GM06990 (cell line): ENCODE measurements at places on chromosomes 5 and 9.

DNA sequence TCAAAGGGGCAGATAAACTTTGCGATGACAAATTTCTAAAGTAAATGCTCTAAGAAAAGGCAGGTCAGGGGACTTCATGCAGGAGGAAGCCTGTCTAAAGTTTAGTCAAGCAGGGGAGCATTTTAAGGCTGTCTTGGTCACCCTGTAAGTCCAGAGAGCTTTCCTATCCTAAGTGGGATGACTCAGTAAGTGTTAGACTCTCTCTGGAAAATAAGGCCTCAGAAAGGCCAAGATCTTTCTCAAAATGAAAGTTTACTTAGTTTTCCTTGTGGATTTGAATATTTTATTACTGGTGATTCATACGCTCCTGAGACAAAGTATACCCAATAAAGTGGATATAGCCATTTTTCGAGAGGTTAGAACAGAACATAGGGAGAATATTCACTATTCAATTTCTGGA, 806.9 kb upstream of the CDH9 start:
- no peak for DNase-seq

DNA sequence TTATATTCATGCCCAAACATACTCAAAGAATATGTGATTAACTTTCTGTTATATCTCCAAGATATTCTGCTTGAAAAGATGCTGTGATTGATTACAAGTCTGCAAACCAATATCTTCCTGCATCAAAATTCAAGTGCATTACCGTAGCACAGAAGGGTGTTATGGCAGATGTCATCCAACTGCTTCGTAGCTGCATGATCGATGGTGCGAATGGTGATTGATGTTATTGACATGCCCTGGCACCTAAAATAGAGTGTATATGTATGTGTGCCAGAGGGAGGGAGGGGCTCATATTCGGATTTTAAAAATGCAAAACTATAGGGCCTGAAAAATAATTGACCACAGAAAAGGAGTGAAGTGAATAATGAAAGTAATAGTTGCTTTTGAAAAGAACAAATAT, 882.1 kb upstream of the NUDT12 start:
- no peak for DNase-seq

DNA sequence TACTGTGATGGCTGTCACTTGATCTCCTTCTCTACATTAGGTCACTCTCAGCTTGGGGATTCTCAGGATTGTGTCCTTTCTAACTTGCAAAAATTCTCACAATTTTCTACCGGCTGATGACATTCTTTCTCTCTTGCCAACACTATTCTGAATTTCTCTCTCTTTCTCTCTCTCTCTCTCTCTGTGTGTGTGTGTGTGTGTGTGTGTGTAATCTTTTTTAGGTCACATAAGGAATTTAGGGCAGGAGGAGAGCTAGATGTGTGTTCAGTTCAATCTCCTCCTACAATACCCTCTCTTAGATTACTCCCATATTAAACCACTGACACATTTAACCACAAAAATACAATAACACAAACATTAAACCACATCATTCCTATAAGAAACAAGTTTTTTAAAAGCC, 242.3 kb upstream of the NREP start:
- DNase-seq = no peak

- peak; percentile 76 for DNase-seq
These were observed 18.3 kb upstream of the PHYHD1 start for GRCh38 chr9:128902351-128903078.

GRCh38 chr5:133274597-133274935, 222.8 kb downstream of the HSPA4 start:
- no peak for DNase-seq

- no peak for DNase-seq
These were observed 452.4 kb upstream of the WWC1 start for GRCh38 chr5:167839065-167839464.

- DNase-seq = no peak
These were observed 726.4 kb upstream of the GRAMD2B start for GRCh38 chr5:125696762-125697161.

- no peak for DNase-seq
These were observed 74.0 kb downstream of the MACROH2A1 start for GRCh38 chr5:135324897-135325650.

DNA sequence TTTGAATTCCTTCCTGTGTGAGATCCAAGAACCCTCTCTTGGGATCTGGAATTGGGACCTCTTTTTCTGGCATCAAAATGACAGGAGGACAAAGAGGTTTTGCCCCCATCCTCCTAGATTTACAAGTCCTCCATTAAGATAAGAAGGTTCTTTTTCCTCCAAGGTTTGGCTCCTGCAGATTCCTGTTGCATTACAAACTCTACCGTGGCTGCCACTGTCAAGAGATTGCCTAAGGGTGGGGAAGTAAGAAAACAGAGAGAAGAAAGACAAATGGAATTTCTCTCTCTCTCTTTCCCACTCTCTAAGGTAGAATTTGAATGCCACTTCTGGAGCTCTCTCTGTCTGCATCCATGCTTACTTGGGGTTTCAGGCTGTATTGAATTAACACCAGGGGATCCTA, 12.0 kb upstream of the SVEP1 start:
- DNase-seq = no peak

- DNase-seq = no peak
These were observed 148.3 kb downstream of the RPS23 start for GRCh38 chr5:82129723-82130285.

- no peak for DNase-seq
These were observed 33.1 kb downstream of the KDM4C start for GRCh38 chr9:6790866-6791265.

GRCh38 chr9:129162497-129163197, 15.4 kb downstream of the IER5L start:
- DNase-seq = no peak

GRCh38 chr9:133405508-133406438, 12.0 kb downstream of the REXO4 start:
- no peak for DNase-seq

DNA sequence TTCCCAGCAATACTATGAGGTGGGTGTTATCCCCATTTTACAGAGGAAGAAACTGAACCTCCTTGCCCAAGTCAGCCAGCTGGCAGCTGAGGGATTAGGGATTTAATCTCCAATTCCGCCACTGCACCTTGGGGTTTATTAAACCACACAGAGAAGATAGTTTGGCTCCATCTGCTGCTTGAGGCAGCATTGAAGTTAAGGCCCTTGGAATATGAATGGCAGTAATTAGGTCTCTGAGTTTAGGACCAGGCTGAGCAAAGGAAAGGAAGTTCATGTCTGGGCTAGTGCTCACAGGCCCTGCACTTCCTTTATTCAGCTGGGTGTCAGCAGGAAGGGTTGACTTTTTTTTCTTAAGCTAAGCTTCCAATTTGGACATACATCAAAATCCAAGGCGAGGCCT, 86.9 kb upstream of the GDNF start:
- no peak for DNase-seq

DNA sequence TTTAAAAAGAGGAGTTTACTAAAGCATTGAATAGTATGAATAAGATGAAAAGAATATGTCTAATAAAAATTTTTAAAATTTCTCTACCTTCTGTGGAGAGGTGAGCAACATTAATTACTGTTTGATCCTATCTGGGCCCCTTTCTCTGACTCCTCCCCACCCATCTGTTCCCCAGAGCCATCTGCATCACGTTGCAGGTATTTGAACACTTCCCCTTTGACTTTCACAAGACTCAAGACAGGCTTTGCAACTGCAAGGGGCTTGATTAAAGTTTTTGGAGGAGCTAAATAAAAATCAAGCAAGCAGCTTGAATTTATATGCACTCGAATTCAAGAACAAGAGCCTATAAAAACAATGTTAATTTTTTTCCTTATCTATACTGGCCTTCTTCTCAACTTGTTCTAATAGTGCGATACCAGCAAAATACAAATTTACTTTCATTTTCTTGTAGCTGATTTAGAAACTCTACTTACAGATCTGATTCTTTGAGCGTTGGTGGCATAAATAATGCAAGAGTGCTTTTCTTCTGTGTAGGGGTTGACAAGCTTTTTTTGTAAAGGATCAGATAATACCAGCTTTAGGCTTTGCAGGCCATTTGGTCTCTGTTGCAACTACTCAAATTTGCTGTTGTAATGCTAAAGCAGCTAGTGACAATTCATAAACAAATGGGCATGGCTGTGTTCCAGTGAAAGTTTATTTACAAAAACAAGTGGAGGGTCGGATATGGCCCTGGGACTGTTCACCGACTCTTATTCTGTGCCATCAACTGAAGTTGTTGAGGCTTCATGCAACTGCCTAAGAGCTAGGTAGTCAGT, 21.2 kb downstream of the TXNDC8 start:
- DNase-seq = peak; percentile 20

DNA sequence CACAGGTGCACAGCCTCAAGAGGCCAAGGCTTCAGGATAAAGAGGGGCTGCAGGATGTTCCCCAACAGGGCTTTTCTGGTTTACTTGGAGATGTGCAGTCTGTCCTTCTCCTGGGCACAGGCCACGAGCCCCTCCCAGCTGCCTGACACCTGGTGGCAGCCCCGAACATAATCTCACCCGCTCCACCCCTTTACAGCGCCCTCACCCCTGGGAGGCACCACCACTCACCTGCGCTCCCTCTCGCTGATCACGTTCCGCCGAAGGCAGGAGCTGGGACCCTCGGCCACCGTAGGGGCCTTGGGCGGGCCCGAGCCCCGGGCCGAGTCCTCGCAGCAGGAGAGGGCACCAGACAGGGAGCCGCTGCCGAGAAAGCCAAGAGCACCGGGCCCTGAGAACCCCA, 514 bp downstream of the SOHLH1 start:
- no peak for DNase-seq

GRCh38 chr5:56303511-56303910, 70.4 kb upstream of the ANKRD55 start:
- DNase-seq = no peak

- DNase-seq = no peak
These were observed 262.1 kb downstream of the CRB2 start for GRCh38 chr9:123617952-123618678.

- no peak for DNase-seq
These were observed 1366.1 kb downstream of the PTPRD start for GRCh38 chr9:9246726-9247125.

GRCh38 chr9:130833031-130833990, 1.7 kb upstream of the ABL1 start:
- no peak for DNase-seq

DNA sequence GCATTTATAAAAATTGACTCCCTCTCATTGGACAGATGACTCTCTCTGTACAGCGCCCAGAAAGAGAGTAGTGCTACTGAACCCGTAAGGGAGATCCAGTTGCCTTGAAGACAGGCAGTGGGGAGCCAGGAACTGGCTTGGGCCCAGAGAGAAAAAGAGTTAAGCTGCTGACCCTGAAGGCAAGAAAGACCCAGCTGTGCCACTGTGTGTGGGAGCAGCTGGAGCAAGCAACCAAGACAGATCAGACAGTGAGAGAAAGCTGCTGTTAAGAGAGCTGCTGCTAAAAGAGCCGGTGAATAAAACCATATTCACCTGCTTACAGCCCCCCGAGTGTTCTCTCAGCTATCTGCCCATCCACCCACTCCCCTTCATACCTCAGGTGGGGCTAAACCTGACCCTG, 149.7 kb upstream of the ADAMTS16 start:
- DNase-seq = no peak

DNA sequence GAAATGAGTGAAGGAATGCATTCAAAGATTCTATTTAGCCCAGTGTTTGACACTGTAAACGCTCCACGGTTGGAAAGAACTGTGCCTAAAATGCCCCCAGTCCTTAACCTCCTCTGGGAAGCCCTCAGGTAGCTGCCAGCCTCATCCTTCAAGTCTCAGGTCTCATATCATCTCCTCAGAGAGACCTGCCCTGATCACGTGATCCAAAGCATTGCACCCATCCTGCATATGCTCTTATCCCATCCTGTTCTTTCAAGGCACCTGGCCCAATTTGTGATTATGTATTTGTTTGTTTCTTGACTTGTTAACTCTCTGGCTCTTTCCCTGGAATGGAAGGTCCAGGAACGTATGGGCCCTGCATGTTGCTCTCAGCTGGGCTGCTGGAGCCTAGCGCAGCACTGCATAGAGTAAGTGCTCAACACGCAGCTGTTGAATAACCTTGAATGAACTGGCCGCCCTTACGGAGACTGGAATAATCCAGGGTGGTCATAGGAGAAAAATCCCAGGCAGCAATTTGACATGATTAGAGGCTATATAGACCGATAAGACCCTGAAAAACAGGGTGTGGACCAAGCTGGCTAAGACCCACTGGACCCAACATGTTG, 8.7 kb downstream of the C1QTNF2 start:
- no peak for DNase-seq

- DNase-seq = no peak
These were observed 1853.3 kb downstream of the EFNA5 start for GRCh38 chr5:105817416-105817815.

DNA sequence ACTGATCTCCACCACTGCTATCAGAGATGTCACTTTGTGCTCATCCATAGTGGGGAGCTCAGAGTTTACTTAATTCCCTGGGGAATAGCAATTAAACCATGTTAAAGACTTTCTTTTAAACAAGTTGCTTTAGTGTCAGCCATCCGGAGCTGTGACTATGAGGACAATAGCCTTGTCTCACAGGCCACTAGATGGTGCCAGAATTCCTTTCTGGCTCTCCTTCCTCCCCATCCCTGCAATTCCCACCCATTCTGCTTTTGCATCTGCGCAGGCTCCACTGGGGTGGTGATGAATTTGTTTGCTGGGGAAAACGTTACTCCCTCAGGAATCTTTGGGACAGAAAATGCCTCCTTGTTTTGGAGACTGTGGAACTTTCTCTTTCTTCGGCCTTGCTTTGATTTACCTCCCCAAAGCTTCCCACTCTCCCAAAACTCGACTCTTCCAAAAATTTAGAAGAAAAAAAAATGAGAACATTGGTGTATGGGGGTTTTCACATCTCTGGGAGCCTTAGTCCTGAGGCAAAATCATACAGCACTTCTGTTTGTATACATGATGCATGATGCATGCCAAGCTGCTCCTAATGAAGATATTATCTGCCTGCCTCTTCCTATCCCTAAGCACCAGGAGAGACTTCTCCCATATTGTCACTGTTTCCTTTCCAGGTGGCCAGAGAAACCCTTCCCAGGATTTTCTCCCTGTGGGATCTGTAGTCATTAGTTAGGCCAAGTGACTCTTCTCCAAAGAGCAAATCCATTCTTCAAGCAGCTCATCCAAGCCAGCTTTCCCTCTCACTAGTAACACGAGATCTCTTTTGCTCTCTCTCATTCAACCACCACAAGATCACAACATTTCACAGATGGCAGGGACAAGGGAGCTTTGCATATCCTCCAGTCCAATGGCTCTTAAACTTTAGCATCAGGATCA, 466.1 kb downstream of the TLR4 start:
- DNase-seq = no peak

- no peak for DNase-seq
These were observed 11.0 kb upstream of the GPSM1 start for GRCh38 chr9:136316271-136316751.

GRCh38 chr5:56696900-56697299, 118.4 kb upstream of the MAP3K1 start:
- DNase-seq = no peak

GRCh38 chr5:10513501-10514442, 50.1 kb upstream of the ANKRD33B start:
- no peak for DNase-seq

DNA sequence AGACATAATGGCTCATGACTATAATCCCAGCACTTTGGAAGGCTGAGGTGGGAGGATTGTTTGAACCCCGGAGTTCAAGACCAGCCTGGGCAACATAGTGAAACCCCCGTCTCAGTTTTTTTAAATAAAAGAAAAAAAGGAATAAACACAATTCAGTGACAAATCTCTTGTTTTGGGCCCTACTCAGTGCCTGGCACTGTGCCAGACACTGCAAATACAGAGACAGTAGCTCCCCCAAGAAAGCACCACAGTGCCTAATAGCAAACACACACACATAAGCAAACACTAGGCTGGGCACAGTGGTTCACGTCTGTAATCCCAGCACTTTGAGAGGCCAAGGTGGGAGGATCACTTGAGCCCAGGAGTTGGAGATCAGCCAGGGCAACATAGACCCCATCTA, 49.7 kb upstream of the GRHPR start:
- DNase-seq = no peak
